Neural crest cell (in vitro differentiated cells): ENCODE measurements at places on chromosomes 1 and 21.

- DNase-seq: no peak
Observed at GRCh38 chr1:212970085-212970484, 19.7 kb downstream of the VASH2 start.

- DNase-seq: no peak
Observed at GRCh38 chr1:38279148-38279547, 232.6 kb upstream of the POU3F1 start.

- DNase-seq: no peak
Observed at GRCh38 chr1:90726986-90727480, 9.9 kb upstream of the BARHL2 start.

DNA sequence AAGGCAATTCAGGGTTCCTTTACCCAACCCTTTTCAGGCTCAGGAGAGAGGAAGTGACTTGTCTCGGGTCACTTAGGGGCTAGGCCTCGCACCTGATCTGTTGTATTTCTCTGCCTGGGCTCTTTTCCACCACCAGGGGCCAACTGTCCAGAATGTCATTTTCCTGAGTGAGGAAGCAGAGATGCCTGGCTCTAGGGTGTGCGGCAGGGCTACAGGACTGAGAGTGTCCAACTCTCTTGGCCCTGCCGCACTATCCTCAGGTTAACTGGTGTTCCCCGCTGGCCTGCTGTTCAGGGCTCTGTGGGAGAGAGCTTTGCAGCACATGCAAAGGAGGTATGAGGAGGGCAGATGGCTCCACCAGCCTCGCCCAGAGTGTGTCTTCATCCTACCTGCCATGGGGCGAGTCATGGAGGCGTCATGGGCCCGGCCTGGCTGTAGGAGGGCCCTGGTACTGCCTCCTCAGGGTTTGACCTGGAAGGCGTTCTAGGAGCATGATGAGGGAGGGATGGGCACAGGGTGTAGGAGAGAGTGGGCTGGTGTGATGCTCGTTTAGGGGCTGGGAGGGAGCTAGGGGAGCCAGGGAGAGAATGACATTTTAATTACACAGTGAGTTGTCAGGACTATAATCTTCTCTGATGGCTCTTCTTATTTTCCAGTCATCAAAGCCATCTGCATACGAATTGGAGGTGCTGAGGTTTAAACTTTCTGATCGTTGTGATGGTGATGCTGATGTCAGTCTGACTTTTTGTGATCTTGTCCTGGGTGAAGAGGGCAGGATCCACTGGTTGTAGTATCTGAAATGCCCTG, 128.3 kb downstream of the NOS1AP start:
- no peak for DNase-seq

- DNase-seq: no peak
Observed at GRCh38 chr1:211985556-211986264, 49.6 kb downstream of the INTS7 start.

DNA sequence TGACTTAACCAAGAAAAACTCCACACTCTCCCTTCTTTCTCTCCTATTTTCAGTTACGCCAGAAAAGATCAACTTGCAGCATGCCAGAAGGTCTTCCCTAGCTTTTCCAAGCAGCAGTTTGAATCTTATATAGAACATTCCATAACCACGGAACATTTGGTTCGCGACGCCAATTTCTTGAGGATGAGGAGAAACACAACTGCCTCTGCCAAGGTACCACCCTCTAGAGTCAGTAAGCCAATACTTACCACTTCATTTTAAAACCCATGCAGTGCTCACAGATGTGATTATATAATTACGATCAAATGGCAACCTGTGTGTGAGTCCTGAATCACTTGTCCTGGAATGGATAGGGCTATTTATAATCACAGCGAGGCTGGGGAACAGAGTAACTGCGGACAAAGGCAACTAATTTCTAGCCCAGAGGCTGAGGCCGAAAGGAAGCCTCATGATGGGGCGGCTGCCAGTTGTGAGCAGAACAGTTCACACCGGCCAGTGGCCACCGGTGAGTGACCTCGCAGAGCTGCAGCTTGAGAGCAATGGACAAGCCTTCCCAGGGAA, 43.2 kb upstream of the BACE2 start:
- no peak for DNase-seq

DNA sequence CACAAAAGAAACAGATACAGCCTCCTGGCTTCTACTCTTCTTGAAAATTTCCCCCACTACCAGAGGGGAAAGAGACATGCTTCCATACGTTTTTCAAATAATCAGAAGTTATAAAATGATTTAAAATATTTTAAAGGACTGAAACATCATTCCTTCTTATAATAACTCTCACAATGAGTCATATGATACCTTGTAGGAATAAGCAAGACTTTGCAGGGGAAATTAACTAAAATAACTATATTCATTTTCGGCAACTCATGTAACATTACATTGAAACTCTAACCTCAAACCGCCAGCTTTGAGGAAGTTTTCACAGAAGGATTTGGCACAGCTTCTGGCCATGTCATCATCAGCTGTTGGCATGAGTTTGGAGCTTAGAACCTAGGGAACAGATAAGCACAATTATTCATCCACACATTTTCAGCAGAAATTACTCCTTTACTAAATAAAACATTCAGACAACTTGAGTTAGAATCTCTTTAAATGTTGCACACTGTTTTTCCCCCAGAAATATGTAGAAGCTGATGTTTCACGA, 85.9 kb downstream of the USP24 start:
- DNase-seq: no peak

- no peak for DNase-seq
Observed at GRCh38 chr21:45887120-45887611, 94.4 kb upstream of the COL6A1 start.

DNA sequence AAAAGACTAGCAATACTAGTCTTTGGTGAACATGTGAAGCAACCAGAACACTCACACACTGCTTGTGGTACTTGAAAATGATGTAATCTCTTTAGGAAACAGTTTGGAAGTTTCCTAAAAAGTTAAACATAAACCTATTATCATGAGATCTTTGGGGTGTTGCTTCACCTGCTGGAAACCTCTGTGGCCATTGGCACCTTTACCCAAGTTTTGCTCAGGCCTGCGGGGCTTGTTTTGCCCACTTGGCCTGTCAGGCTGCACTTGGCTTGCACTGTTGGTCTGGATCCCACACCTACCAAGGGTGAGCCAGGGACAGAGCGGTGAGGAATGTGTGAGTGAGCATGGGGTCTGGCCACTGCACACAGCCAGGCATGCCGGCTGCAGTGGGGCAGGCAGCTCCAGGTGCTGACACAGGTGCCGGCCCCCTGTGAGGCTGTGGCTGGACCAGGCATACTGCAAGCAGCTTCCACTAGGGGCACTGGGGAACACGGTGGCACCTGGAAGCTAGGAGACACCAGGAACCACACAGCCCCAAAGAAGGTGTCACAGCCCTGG, 14.4 kb upstream of the FNBP1L start:
- no peak for DNase-seq

GRCh38 chr1:50542362-50542761, 119.1 kb upstream of the DMRTA2 start:
- no peak for DNase-seq

DNA sequence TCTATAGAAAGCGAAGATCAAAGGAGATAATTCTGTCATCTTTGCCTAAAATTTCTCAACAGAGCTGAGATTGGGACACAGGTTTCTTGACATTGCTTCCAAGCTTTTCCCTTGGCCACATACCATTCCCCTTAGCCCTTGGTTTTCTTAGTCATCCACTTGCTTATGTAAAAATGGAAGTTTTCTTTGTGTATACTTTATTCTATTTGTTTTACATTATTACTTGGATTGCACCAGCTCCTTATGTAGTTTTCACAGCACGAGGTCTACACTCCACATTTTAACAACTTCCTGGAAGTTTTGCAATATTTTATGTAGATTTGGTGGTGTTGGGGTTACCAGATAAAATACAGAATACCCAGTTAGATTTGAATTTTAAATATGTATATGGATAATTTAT, 129.8 kb downstream of the PLA2G4A start:
- no peak for DNase-seq

DNA sequence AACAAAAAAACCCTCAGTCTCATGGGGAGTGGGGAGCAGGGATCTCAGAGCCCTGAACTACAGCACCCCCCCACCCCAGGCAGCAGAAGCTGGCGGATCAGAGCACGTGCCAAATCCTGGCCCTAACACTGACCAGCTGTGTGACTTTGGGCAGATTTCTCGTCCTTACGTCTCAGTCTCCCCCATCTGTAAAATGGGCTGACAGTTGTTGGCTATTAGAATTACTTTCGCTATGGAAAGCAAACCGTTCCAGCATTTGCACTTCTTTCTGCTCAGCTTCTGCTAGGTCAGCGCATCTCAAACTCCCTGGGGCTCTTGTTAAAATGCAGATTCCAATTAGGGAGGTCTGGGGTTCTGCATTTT, 15.5 kb downstream of the TNFRSF8 start:
- no peak for DNase-seq
